Activated CD8-positive, alpha-beta memory T cell treated with anti-CD3 and anti-CD28 coated beads for 1 hour (primary cell): ENCODE measurements at places on chromosomes 5 and 9.

DNA sequence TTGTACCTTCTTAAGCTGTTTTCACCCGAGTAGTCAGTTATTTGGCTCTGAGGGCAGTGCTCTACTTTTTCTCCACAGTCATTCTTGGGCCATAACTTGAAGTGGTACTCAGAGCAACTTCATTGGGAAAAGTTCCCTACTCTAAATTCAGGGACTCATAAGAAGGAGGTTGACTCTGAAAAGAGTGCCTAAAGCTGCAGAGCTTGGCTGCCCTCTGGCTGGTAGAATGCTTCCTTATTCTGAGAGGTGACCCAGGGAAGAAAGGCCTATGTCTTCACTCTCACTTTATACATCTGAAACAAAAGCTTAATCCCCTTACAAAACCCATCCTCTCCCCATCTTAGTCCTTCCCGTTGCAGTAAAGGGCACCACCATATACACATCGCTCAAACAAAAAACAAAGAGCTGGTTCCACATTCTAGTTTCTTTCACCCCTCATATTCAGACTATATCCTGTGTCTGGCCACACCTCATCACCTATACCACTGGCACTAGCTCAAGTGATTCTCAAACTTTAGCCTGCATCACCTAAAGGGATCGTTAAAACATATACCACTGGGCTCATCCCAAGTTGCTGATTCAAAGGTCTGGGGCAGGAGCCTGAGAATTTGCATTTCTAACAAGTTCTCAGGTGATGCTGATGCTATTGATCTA is 7.9 kb downstream of the IGIP start:
- DNase-seq = no peak

- no peak for DNase-seq
These were observed 128.9 kb upstream of the DMRT1 start for GRCh38 chr9:712643-713042.

GRCh38 chr9:135615666-135616618 is 23.4 kb downstream of the GLT6D1 start:
- DNase-seq = no peak

GRCh38 chr5:154370119-154370518 is 75.7 kb upstream of the SAP30L start:
- no peak for DNase-seq

GRCh38 chr9:124857533-124858162 is 4.1 kb downstream of the RPL35 start:
- DNase-seq = no peak

GRCh38 chr5:179974946-179975712 is 67.4 kb upstream of the TBC1D9B start:
- DNase-seq = no peak

- DNase-seq = no peak
These were observed 23.6 kb upstream of the CERCAM start for GRCh38 chr9:128396970-128397613.

- no peak for DNase-seq
These were observed 24.5 kb downstream of the RGS3 start for GRCh38 chr9:113488071-113488470.

DNA sequence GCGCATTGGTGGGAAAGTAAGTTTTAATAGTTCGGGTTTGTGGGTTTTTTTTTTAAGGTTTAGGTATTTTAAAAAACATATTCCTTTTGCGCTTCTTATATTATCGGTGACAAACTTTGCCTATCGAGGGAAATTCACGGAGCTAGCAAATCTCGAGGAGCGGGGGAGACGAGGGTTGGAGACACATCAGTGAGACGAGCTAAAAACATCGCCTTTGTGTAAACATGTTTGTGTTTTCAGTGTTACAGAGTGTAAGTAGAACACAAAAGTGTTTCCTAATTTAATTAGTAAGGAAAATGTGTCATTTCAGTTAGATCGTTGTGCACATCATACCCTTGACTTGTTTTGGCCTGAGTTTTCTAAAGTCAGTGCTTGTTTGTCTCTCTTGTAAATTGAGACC is 945 bp downstream of the BTF3 start:
- DNase-seq = no peak

DNA sequence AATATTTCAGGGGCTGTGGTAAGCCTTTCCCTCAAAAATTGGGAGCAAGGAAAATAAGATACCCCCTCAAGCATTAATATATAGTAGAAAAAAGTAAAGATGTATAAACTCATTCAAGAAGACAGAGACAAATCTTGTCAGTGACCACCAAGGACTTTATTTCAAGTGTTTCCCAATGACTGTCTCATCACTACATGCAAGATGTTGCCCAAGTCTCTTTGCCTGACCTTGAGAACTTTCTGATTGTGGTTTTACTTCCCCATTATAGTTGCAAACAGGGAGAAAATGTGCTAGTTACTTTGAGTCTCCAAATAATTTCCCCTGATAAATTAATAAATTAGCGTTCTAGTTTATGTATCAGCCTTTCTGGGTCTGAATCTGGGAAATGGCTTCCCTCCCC is 4.0 kb upstream of the SLC46A2 start:
- no peak for DNase-seq

- no peak for DNase-seq
These were observed 59.9 kb downstream of the NUDT12 start for GRCh38 chr5:103502662-103503061.

DNA sequence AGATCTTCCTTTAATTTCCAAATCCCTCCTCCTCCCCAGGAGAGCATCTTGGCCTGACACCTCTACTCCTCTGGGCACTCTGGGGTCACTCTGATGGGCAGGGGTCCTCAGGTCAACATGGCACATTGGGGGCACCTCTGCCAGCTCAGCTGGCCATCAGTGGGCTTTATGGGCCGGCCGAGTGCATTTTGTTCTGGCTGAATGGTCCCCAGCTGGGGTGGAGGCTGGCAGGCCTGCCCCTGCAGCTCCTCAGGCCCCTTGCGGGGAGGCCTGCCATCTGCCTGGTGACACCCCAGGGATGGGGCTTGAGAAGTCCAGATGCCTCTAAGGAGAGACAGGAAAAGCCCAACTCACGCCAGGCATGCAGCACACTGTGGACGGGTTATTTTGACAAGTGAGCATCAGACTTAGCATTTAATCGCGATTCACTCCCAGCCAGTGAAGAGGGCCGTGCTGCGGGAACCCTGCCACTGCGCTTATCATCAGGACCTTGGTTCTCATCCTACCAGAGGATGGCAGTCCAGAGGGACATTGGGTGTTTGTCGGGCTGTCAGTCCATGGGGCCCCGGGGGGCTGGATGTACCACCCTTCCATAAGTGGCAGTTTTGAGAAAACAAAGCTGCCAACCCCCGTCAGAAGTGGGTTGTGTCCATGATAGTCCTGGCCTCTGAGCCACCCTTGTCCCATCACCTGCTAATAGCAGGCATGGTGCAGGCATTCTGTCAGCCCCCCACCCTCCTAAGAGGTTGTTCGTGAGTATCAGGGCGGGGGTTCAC is 21.7 kb downstream of the PHF2 start:
- no peak for DNase-seq

DNA sequence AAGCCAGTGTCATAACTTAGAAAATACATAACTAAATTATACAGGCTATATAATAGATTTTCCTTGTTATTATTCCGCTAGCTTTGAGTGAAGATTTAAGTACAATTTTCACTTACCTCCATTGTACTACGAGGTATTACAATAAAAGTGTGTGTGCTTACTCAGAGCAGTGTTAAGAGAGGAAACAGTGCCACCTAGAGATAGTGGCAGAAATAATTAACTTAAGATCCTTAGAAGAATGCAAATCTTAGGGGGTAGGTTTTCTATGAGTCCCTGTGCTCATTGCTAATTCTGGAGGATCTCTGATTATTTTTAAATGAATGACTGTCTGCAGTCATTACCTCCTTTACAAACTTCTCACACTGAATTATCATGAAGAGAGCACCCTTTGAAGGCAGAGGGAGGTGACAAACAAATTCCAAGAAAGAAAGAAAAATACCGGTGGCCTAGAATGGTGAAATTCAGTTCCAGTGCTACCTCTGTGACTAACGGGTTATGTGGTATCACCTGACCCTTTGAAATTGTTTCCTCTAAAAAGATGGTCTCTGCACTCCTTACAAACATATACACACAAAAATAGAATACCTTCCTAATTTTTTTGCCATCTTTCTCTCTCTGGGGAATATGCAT is 379.8 kb downstream of the TRIM36 start:
- DNase-seq = no peak

GRCh38 chr9:73006986-73007385 is 54.1 kb upstream of the ALDH1A1 start:
- no peak for DNase-seq

GRCh38 chr5:93150311-93151012 is 430.6 kb downstream of the NR2F1-AS1 start:
- DNase-seq = no peak

- no peak for DNase-seq
These were observed 192.2 kb downstream of the SEC61B start for GRCh38 chr9:99414321-99414720.

GRCh38 chr5:107376546-107377276 is 294.0 kb downstream of the EFNA5 start:
- no peak for DNase-seq

- DNase-seq = no peak
These were observed 72.4 kb downstream of the ZCCHC7 start for GRCh38 chr9:37192803-37193202.

GRCh38 chr9:134059661-134060395 is 8.0 kb downstream of the BRD3 start:
- no peak for DNase-seq

DNA sequence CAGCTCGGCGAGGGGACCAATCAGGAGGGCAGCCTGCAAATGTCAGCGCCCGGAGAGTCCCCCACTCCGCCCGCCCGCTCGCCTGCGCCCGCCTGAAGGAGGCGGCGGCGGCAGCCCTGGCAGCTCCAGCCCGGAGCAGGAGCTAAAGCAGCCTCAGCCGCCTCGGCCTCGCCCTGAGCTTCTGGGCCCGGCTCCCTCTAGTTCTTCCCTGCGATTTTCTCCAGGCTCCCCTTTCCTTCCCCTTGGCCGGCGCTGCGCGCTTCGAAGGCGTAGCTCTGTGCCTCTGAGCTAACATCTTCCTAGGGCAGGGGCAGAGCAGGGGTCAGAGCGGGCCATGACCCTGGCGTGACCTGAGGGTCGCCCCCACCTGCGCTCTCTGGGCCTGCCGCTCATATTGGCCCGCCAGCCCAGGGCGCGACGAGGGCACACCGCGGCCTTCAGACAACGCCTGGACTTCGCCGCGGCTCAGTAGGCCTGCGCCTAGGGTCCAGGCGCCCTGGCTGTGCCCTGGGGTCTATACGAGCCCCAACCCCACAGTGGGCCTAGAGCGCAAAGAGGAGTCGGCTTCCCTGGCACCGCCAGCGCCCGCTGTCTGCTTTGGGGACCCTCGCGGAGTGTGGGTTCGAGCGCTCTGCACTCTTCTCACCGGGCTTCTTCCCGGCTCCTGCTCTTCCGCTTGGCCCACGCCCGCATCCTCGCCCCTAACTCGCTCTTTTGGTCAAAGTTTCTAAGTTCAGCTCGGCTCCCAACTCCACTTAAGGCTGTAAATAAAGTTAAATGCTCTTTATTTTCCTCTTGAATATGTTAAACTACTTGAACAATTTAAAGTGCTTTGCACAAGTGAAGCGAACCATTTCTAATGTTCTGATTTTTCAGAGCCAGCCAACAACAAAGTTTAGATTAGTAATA is 504 bp upstream of the OTP start:
- no peak for DNase-seq

GRCh38 chr5:143117821-143118220 is 285.7 kb downstream of the NR3C1 start:
- no peak for DNase-seq

GRCh38 chr5:57259704-57260103 is 85.8 kb downstream of the GPBP1 start:
- DNase-seq = no peak
